Gastrocnemius medialis (tissue), 4 donors: ENCODE measurements at places on chromosomes 7 and 10.

- no peaks in the 10 kb centered on the region for H3K27me3 ChIP-seq
- H3K36me3 ChIP-seq: no peaks in the 10 kb centered on the region
- no peak overlapping the region for H3K4me3 ChIP-seq
- H3K27ac ChIP-seq: no peak overlapping the region
Measured at GRCh38 chr7:26307791-26308190, 16.1 kb downstream of the SNX10 start.

GRCh38 chr7:73932364-73932763 is 71.4 kb downstream of the TMEM270 start:
- DNase-seq: no peak
- no peaks in the 10 kb centered on the region for H3K4me1 ChIP-seq
- no peak overlapping the region for H3K4me3 ChIP-seq
- no peaks in the 10 kb centered on the region for H3K27me3 ChIP-seq
- no peaks in the 10 kb centered on the region for H3K36me3 ChIP-seq

- H3K4me1 ChIP-seq: no peaks in the 10 kb centered on the region
- H3K4me3 ChIP-seq: no peak overlapping the region
- H3K27ac ChIP-seq: no peak overlapping the region
- H3K27me3 ChIP-seq: no peaks in the 10 kb centered on the region
Measured at GRCh38 chr7:6512892-6513291, 38.4 kb downstream of the GRID2IP start.

- no peak overlapping the region for H3K27ac ChIP-seq
- DNase-seq: no peak
- no peak overlapping the region for H3K4me3 ChIP-seq
- no peaks in the 10 kb centered on the region for H3K27me3 ChIP-seq
Measured at GRCh38 chr7:115511330-115511729, 519.2 kb downstream of the TFEC start.

DNA sequence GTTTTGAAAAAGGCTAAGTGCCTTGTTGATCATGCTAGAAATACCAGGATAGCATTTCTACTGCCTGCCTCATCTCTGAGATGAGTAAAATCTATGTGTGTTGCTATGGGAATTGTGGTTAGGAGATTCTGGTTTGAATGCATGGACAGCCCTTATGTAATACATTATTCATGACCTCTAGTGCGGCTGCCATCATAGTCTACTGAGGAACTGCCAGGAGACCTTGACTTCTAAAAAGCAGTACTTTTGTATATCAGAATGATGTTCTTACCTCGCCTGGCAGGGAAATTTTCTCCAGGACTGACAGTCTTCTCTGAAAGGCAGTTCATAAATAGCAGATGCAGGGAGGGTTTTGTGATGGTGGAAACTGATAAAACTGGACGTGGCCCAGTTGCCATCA is 248.5 kb downstream of the NSUN6 start:
- H3K4me3 ChIP-seq: no peak overlapping the region
- no peak overlapping the region for H3K27ac ChIP-seq
- H3K27me3 ChIP-seq: peaks cover 4% of the 10 kb centered on the region
- no peaks in the 10 kb centered on the region for H3K4me1 ChIP-seq
- DNase-seq: no peak

DNA sequence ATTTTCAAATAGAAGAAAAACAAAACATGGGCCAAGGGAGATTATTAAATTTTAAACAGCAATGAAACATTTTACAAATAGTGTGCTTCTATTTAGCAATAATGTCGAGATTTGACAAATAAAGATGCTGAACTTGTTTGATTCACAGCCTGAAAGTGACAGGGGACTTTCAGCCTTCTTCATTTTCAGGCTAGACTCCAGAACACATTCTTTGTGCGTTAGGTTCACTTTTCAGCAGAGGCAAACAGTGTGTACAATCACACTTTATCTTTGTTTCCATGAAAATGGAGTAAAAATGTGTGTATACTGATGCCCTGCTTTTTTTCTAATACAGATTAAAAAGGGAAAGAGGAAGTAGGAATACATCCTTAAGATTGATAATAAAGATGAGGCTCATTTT is 35.6 kb downstream of the FAM171A1 start:
- no peaks in the 10 kb centered on the region for H3K36me3 ChIP-seq
- no peaks in the 10 kb centered on the region for H3K27me3 ChIP-seq

GRCh38 chr10:95476469-95477174 is 84.5 kb downstream of the SORBS1 start:
- H3K4me1 ChIP-seq: peaks cover 96% of the 10 kb centered on the region
- no peak overlapping the region for H3K4me3 ChIP-seq
- H3K27me3 ChIP-seq: no peaks in the 10 kb centered on the region
- no peaks in the 10 kb centered on the region for H3K36me3 ChIP-seq
- peak overlapping the region; percentile 99 for H3K27ac ChIP-seq

DNA sequence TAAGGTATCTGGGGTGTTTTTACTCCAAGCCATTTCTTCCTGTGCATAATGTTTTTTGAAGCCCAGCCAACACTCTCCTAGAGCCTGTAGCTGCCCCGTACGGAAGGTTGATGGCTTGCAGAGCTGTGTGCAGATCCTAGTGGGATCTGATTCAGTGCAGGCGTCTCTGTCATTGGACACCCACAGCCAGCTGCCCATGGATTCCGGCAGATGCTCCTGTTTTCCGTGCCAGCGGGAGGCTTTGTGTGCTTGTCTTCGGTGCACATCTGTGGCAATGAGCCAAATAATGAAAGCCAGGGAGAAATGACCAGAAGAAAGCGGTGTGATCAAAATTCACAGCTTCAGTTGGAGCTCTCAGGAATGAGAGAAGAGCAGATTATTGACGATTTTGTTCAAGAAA is 426.4 kb downstream of the TYW1 start:
- H3K27me3 ChIP-seq: no peaks in the 10 kb centered on the region
- no peak for DNase-seq
- H3K4me1 ChIP-seq: no peaks in the 10 kb centered on the region
- no peaks in the 10 kb centered on the region for H3K36me3 ChIP-seq

DNA sequence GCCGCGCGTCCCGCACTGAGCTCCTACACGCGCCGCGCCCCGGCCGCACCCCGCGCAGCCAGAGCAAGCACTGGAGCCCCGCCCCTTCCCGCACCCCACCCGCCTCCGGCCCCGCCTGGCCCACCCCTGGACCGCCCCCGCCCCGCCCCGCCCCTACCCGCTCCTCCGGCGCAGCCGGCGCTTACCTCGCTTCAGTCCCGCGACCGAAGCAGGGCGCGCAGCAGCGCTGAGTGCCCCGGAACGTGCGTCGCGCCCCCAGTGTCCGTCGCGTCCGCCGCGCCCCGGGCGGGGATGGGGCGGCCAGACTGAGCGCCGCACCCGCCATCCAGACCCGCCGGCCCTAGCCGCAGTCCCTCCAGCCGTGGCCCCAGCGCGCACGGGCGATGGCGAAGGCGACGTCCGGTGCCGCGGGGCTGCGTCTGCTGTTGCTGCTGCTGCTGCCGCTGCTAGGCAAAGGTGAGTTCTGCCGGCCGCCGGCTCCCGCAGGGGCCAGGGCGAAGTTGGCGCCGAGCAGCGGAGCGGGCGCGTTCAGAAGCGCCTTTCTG is at the start of gene RET:
TSS of gene RET (plus strand) at position 194 of the 545 bp plus-strand sequence. CDS start at position 384, 190 bp downstream.
- no peaks in the 10 kb centered on the region for H3K36me3 ChIP-seq
- H3K27ac ChIP-seq: no peak within 1 kb of the TSS
- DNase-seq: no peak
- H3K4me3 ChIP-seq: peak within 1 kb of the TSS; percentile 54
- peaks cover 31% of the 10 kb centered on the region for H3K27me3 ChIP-seq

DNA sequence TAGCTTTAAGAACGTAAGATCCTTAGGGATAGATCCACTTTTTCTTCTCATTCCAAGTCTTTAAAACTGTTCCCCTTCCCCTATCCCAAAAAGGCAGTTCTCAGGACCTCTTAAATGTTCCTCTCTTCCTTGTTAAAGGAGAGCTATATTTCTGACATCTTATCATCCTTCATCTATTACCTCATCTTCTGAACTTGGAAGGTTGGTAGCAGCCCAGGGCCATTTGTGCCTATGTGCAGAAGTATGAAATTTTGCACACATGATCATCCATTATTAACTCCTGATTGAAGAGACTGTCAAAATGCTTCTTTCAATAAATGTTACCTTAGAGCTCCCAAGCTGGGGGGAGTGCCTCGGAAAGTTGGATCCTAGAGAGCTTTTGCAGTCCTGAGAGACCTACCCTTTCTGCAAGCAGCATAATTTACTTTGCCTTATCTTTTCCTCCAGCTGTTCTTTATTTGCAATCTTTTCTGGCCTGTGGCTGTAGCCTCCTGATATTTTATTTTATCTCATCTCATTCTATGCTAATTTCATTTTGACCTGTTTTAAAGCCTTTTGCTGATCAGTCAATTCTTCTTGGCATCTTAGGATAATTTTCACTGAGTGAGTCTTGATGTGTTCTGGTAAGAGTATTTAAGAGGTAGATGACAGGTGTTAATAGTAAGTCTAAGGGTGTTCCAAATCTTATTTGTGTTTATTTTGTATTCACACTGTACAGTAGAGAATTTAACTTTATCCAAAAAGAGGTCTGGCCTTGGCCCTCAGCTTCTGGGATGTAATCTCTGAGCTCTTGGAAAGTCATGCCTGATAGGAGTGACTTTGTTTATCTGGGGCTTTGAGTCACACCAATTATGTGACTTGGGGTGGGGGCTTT is 135.0 kb upstream of the PDLIM1 start:
- peak overlapping the region; percentile 16 for H3K27ac ChIP-seq
- peaks cover 32% of the 10 kb centered on the region for H3K4me1 ChIP-seq
- no peaks in the 10 kb centered on the region for H3K27me3 ChIP-seq

- H3K36me3 ChIP-seq: no peaks in the 10 kb centered on the region
- H3K4me3 ChIP-seq: no peak overlapping the region
- DNase-seq: no peak
- H3K4me1 ChIP-seq: no peaks in the 10 kb centered on the region
- H3K27me3 ChIP-seq: no peaks in the 10 kb centered on the region
Measured at GRCh38 chr7:80563561-80564327, 51.9 kb upstream of the GNAT3 start.

DNA sequence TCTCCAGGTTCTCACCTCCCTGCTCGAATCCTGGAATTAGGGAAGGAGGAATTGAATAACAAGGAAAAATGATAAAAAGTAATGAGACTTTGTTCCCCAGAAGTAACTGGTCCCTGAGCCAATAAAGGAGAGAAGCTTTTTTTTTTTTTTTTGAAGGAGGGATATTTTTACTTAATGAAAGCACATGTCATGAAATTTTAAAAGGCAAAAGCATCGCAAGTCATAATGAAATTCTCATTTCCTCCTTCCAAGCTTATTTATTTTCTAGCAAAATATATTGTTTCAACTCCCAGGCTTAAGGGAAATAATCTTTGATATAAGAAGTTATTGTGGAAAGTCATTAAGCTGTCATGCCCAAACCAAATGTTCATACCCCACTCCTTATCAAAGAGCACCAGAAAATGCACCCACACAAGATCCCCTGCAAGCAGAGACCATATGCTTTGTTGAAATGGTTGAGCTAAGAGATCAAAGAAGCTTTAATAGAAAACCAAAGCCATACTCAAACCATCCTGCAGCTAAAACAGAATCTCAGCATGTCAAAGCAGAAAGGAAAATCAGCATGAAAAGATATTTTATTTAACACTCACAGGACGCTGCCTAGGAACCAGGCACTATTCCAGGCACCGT is 16.7 kb upstream of the ABCC2 start:
- no peak for DNase-seq
- H3K4me1 ChIP-seq: peaks cover 12% of the 10 kb centered on the region
- no peak overlapping the region for H3K27ac ChIP-seq
- peaks cover 3% of the 10 kb centered on the region for H3K36me3 ChIP-seq
- H3K27me3 ChIP-seq: no peaks in the 10 kb centered on the region
- no peak overlapping the region for H3K4me3 ChIP-seq

GRCh38 chr10:47241946-47242867 is 57.8 kb upstream of the GDF10 start:
- DNase-seq: no peak
- H3K27me3 ChIP-seq: no peaks in the 10 kb centered on the region
- H3K36me3 ChIP-seq: no peaks in the 10 kb centered on the region
- no peaks in the 10 kb centered on the region for H3K4me1 ChIP-seq
- no peak overlapping the region for H3K27ac ChIP-seq

DNA sequence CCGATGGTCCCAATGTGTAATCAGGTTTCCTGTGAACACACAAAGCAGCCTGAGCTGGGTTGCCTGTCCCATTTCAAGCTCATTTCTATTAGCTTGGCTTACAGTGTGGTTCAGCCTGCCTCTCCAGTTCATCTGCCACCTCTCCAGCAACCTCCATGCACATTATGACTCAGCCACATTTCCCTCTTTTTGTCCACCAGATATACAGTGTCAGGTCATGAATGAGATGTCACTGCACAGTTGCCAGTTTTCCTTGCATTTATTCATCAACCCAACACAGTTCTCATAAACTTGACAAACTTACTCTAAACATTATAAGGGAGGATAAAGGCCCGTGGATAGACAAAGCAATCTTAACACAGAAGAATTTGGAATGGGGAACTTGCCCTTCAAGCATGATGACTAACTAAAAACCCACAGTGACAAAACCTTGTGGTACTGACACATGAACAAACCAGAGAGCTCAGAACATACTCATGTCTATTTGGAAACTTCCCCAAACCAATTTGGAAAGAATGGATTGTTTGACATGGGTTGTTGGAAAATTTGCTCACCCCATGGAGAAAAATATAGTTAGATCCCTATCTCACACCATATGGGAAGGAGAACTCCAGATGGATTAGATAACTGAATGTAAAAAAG is 2.5 kb upstream of the CFAP58 start:
- H3K27me3 ChIP-seq: no peaks in the 10 kb centered on the region
- peaks cover 22% of the 10 kb centered on the region for H3K4me1 ChIP-seq
- H3K4me3 ChIP-seq: no peak overlapping the region
- DNase-seq: no peak
- no peaks in the 10 kb centered on the region for H3K36me3 ChIP-seq

DNA sequence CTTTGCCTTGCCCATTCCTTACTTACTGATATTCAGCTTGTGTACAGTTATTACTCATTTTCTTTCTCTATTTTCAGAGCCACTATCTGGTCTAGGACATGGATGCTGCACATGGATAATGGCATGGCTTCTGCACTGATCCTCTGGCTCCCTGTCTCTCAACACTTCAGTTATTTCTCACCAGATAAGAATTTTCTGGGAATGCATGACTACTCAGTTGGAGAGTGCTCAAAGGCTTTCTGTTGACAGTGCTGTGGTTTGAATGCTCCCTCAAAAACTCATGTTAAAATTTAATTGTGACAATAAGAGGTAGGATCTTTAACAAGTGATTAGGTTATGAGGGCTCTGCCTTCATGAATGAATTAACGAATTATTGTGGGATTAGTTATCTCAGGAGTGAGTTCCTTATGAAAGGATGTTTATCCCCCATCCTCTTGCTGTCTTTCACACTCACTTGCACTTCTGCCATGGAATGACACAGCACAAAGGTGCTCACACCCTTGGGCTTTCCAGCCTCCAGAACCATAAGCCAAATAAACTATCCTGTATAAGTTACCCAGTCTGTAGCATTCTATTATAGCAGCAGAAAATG is 16.1 kb upstream of the PIK3CG start:
- H3K27ac ChIP-seq: no peak overlapping the region
- no peaks in the 10 kb centered on the region for H3K4me1 ChIP-seq
- no peak overlapping the region for H3K4me3 ChIP-seq
- no peaks in the 10 kb centered on the region for H3K36me3 ChIP-seq
- H3K27me3 ChIP-seq: no peaks in the 10 kb centered on the region
- DNase-seq: no peak
